ENCODE measurements at places on chromosomes 11 and 22. TPM values are rescaled to one million over a fixed set of nuclear protein-coding genes. Genes with fewer than 3 reads are reported as not detected.

MS4A6A gene
- polyA plus RNA-seq, result 15.0 TPM

TOMM22 gene
- 101 TPM for polyA plus RNA-seq

DNA sequence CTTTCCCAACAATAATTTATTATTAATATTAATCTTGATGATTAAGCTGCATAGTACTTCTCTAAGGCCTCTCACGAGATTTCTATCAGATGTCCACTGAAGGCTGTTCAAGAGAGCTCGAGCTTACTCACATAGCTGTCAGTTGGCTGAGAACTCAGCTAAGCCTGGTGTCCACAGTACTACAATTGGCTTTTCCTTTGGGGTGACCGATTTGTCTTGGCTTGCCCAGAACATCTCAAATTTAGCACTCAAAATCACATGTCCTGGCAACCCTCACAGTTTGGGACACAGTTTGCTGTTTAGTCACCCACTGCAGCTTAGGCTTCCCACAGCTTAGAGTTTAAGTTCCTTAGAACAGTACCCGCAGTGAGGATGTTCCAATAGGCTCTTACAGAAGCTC lies 96.5 kb downstream of the LUZP2 start:
- no peak for DNase-seq

DNA sequence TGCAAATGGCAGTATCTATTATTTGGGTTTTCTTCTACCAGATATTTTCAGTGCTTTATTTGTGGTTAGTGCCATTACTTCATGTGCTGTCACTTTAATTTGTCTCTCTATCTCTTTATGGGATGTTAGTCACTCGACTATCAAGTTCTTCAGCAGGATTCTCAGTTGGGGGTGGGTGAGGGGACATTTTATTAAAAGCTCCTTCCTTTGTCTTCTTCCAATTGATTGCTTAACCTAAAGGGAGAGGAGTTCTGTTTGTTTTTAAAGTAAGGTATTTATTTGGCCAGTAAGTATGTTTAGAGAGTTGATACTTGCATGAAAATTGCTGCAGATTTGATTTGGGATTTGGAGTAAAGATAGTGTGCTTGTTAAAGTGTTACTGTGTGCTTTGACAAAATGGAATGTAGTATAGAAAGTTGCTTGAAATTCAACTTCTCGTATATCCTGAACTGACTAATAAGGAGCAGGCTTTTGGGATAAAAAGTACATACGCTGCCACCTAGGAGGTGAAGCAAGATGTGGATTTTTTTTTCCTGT lies 10.3 kb downstream of the YAP1 start:
- no peak for DNase-seq

DNA sequence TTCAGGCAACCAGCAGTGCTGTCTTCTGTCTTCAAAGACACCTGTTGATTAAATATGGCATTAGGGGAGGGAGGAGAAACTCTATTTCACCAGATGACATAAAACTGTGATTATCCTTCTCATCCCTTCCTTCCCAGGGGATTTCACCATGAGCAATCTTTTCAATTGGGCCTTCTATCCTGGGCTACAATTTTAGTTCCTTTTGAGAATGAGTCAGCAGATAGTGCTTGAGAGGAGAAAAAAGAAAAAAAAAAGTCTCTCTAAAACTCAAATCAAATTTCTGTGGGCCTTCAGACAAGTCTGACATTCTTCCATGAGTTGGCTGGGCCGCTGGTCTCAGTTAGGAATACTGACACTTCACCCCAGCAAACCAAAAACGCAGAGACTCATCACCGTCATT lies 7.2 kb downstream of the FLI1 start:
- no peak for DNase-seq
